ENCODE measurements at places on chromosomes 5 and 9.
A peak's percentile ranks its signal among the peaks of the same experiment; 100 is the strongest.

- DNase-seq, result no peak
Measured at GRCh38 chr5:154198611-154199230, 8.2 kb downstream of the GALNT10 start.

DNA sequence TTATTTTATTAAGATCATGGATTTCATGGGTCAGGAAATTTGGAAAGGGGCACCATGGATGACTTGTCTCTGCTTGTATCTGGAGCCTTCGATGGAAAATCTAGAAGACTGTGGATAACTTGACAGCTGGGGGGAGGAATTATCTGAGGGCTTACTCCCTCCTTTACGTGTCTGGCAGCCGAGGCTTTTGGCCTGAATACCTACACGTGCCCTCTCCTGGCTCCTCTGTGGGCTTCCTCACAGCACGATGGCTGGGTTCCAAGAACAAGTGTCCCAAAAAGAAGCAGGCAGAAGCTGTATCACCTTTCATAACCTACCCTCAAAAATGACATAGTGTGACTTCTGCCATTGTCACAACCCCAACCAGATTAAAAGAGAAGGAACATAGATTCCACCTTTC, 228.9 kb downstream of the GRIA1 start:
- DNase-seq, result no peak

GRCh38 chr5:119355244-119355638, 578 bp upstream of the TNFAIP8 start:
- DNase-seq, result no peak

- DNase-seq, result no peak
Measured at GRCh38 chr9:80841888-80842287, 847.5 kb downstream of the TLE1 start.

DNA sequence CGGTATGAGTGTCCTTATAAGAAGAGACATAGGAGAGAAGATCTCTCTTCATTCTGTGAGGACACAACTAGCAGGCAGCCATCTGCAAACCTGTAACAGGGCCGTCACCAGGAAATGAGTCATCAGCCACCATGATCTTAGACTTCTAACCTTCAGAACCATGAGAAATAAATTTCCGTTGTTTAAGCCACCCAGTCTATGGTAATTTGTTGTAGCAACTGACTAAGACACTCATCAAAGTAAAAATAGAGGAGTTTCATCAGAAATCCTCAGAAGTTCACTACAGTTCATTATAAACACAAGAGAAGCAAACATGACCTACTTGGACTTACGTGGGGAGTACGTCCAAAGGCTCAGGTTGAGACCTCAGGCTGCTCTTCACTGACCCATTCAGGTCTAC, 357.7 kb downstream of the SEMA5A start:
- no peak for DNase-seq

- DNase-seq, result no peak
Measured at GRCh38 chr5:5340206-5340729, 82.2 kb upstream of the ICE1 start.

- no peak for DNase-seq
Measured at GRCh38 chr9:107386396-107386795, 103.2 kb downstream of the KLF4 start.

DNA sequence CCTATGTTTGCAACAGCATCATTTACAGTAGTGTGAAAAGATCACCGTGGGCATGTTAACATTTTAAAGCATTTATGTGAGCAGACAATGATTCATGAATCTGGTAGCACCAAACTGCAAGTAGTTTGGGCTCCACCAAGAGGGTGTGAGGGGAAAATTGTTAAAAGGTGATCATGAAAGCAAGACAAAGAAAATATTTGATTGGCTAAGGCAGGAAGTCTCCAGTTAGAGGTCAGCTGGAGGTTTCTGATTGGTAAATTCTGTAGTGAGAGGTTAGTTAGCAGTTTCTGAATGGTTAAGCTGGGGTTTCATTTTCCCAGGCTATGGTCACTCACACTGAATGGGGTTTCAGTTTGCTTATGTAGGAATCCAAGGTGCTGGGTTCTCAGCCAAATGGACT, 13.5 kb upstream of the DRD1 start:
- no peak for DNase-seq

- DNase-seq, result no peak
Measured at GRCh38 chr9:136900556-136900955, 14.2 kb downstream of the TRAF2 start.

- DNase-seq, result no peak
Measured at GRCh38 chr5:68074633-68075032, 140.9 kb upstream of the PIK3R1 start.

- no peak for DNase-seq
Measured at GRCh38 chr5:42994246-42994554, 45.9 kb downstream of the ANXA2R start.

DNA sequence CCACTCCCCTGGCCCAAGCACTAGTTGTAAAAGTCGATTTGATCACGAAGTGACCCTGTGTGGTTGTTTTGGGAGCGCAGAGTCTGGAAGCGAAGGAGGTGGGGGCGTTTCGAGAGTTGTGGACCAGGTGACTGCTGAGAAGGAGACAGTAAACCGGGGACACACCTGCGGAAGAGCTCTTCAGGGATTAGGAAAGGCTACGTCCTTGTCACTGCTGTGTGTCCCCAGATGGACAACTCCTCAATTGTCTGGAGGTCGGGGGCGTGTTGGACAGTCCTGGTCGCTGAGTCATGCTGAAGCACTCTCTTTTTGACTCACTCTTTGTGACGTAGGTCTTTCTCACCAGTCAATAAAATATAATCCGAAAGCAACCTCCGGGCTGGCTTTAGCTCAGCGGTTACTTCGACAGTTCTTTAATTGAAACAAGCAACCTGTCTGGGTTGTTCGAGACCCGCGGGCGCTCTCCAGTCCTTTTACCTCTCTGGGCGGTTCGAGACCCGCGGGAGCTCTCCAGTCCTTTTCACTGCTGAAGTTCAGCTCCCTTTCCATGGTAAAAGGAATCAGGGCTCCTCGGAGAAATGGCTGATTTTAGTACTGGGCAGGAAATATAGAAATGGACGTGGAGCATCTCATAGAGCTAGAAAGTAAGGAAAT, 10.8 kb downstream of the ZMAT2 start:
- DNase-seq, result peak; percentile 67

DNA sequence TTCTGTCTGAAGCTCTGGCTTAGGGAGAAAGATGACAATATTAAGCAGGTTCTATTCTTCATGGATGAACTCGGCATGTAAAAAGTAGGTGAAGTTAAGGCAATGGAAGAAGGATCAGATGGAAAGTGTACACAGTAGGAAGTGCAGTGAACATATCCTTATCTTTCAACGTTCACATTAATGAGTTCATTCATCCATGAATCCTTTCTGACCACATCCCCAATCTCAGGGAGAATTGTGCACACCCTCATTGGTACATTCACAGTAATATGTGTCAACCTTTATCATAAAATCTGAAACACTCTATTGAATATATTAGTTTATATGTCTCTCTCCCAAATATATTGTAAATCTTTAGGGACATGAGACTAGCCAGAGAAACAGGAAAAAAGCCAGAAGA, 5.5 kb downstream of the GIN1 start:
- DNase-seq, result no peak

- DNase-seq, result no peak
Measured at GRCh38 chr9:84939774-84940173, 270.2 kb downstream of the NTRK2 start.

DNA sequence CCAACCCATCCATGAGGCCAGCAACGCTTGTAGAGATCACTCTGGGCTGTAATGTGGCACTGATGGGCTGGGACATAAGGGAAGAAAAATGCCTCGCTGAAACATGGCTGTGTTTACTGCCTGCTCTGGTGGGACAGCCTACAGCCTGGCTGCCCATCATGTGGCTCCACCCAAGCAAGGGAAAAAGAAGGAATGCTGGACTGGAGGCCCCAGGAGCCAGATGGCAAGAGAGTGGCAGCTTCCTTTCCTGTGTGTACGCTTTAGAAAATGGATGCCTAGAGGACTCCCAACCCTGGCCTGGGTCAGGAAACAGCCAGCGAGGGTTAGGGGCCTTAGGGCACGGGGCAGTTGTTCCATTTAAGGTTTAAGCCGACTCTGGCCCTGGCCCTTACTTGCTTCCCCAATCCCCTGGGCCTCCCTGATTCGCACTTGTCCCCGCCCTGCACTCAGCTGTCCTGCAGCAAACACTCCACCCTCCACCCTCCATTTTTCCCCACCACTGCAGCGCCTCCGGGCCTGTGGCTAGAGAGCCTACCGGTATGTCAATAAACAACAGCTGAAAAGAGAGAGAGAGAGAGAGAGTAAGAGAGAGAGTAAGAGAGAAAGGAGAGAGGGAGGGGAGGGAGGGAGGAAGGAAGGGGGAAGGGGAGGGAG, 819.4 kb downstream of the SEMA5A start:
- DNase-seq, result no peak

DNA sequence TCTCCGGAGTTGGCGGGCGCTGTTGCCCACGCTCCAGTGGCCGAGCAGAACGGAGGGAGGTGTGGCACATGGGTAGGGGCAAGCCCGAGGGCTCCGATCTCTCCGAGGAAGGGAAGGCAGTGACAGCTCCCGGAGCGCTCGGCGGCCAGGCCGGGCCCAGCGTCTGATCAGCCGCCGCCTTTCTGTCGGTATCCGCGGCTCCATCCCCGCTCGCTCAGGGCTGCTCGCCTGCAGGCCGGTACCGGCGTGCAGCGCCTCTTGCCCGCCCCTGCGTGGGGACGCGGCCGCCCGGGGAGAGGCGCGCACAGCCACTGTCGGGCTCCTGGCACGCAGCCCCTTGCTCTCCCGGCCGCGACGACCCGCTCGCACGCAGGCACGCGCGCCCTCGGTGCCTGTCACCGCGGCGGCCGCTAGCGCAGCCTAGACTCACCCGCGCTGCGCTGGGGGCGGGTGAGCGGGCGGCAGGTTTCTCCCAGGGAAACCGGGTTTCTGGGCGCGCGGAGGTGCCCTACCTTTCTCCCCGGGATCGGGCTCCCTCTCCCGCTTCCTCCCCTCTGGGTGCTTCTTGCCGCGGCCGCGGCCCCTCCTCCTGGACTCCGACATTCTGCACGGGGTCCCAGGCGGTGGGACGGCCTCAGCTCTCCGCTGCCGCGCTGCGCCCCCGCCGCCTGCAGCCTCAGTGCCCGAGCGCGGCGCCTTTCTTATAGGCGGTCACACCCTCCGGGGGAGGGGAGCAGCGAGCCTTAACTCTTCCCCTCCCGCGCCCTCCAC, 108.4 kb downstream of the PSD2 start:
- peak; percentile 71 for DNase-seq
